ENCODE measurements at places on chromosomes 2 and 18.

- no peak for DNase-seq
These were observed 50.4 kb upstream of the CTIF start for GRCh38 chr18:48488388-48488850.

DNA sequence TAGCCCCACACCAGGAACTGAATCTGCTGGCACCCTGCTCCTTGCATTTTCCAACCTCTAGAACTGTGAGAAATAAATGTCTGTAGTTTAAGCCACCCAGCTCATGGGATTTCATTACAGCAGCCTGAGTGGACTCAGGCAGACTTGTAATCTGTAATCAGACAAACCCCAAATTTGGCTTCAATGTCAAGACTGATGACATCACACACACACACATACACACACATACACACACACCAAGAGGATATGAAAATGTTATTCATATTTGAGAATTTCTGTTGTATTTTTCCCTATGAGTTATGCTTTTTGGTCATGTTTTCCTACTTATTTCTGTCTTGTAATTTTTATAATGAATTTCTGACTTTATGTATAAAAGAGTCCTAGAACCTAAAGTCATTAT, 83.8 kb upstream of the GLI2 start:
- DNase-seq: no peak

DNA sequence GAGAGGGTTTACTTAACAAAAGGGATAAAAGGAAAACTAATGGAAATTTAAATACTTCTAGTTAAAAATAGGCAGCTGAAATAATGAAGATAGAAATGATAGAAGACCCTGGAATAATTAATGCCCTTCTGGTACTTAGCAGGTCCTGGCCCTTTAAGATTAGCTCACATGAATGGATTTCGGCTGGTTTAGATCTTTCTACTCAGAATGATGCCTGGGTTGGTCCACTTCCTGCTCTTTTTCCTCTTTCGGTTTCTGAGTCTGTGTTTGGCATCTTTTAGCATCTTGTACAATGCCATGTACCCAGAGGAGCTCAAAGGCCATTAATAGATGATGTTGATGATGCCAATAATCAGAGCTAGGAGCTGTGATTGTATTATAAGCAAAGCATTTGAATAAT, 290.5 kb downstream of the CLIP4 start:
- no peak for DNase-seq

GRCh38 chr2:147177071-147177857, 667.6 kb upstream of the ACVR2A start:
- no peak for DNase-seq

DNA sequence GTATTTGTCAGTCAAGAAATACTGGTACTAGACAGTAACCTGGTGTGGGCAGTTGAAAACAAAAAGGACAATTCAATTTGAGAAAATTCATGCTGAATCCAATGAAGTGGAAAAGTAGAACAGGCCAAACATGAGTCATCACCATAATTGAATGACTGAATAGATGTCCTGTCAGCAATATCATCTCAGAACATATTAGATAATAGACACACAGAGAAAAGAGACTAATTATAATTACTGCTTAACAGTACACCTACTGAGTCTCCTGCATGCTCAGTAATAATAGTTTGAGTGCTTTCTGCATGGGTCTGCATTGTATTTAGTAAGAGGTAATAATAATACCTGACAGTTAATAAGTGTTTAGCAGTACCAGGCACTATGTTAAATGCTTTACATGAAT, 138.6 kb upstream of the ZC3H15 start:
- DNase-seq: no peak

GRCh38 chr2:1900732-1901131, 156.4 kb upstream of the PXDN start:
- no peak for DNase-seq

DNA sequence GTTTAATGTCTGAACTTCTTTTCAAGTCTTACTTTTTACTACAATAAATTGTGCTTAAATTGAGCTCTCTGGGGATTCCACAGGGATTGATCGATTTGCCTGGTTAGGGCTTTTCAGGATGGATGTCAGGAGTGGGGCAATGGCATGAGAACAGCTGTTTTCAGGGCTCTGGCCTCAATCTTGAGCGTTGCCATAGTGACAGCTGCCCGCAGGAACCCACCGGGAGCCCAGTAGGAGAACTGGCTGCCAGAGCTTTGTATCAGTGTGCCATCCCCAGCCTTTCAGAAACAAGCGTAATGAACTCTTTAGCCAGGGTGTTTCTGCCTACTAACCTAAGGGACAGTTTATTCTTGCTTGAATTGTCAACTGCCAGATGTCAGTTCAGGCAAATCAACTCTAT, 93.5 kb downstream of the GALNT3 start:
- no peak for DNase-seq

- DNase-seq: no peak
These were observed 19.3 kb downstream of the BCL11A start for GRCh38 chr2:60534052-60534685.

- no peak for DNase-seq
These were observed 50.0 kb upstream of the TTC39C start for GRCh38 chr18:23964282-23965238.

DNA sequence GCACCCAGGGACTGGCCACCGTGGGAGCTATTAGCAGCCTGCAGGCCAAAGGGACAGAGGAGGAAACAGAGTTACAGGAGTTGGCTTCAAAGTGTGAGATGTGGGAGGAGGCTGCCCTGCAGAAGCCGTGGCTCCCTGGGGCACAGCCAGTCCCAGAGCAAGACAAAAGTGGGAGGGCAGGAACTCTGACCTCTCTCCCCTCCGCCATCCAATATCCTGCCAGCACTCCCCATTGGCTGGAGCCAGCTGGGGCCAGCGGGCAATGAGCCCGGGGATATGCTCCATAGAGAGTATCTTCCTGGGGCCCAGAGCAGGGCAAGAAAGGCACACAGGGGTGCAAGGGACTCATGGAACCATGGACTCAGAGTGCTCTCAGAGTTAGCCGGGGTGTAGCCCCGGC, 143.1 kb downstream of the INHBB start:
- DNase-seq: no peak

GRCh38 chr18:63233334-63233733, 86.2 kb downstream of the BCL2 start:
- DNase-seq: no peak

GRCh38 chr18:10751653-10752052, 225.8 kb downstream of the NAPG start:
- no peak for DNase-seq

GRCh38 chr18:79481046-79481790, 85.5 kb downstream of the NFATC1 start:
- DNase-seq: no peak

GRCh38 chr2:215979620-215980019, 33.7 kb downstream of the MREG start:
- DNase-seq: no peak

GRCh38 chr2:110120171-110121051, 4.8 kb upstream of the MALL start:
- no peak for DNase-seq

DNA sequence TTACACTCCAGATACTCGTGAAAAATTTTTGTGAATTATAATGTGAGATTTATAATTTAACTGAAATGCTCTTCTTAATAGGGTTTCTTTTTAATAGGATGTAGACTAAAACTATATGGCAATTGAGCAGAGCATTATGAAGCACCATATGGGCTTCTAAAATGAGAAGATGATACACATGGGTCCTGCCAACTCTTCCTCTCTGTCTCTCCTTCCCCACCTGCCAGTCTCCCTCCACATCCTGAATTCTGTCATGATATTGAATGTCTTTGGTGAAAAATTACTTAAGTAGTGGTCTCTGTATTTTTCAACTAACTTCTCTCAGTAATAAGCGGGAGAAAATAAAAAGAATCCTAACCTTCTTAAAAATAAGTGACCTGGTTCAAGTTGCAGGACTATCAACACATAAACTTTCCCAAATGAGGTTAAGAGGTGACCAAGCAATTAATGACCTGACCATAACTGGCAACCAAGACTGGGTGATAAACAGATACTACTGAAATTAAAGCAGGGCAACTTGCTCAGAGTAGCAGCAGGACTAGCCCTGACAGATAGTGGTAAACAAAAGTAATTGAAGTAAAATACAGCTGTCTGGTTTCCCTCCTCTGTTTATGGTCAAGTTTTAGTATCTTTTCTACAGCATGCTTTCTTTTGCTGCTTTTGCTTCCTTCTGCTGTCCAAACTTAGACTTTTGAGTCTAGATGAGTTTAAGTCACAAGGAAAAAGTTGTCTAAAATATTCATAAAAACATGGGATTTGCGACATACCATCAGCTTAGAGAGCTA, 117.1 kb upstream of the PDE1A start:
- no peak for DNase-seq

DNA sequence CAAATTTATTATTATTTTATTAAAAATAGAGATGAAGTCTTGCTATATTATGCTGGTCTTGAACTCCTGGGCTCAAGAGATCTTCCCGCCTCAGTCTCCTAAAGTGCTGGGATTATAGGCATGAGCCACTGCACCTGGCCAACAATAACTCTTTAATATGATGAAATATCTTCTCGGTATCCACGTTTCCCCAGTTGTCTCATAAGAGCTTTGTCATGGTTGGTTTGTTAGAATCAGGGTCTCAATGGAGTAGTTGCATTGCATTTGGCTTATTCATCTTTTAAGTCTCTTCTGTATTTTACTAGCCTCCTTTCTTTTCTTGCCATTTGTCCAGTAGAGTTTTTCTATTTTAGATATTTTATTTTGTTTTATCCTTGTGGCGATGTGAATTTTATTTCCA, 32.7 kb upstream of the DLX2 start:
- DNase-seq: no peak

DNA sequence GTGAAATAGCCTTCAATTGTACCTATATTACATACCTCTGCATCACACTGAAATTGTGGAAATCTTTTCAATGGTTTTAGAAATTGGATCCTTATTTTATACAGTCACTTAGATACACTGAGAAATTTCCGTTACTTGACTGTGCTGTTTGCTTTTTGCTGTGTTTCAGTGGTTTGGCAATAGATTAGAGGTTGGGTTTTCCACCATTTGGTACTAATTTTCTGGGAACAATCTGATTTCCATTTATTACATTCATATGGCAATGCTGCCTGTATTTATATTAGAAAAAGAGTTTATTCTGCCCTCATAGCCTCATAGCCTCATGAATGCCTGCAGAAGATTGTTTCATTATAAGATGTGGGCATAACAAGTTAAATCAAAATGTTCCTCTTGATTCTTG, 285.0 kb downstream of the GULP1 start:
- DNase-seq: no peak

DNA sequence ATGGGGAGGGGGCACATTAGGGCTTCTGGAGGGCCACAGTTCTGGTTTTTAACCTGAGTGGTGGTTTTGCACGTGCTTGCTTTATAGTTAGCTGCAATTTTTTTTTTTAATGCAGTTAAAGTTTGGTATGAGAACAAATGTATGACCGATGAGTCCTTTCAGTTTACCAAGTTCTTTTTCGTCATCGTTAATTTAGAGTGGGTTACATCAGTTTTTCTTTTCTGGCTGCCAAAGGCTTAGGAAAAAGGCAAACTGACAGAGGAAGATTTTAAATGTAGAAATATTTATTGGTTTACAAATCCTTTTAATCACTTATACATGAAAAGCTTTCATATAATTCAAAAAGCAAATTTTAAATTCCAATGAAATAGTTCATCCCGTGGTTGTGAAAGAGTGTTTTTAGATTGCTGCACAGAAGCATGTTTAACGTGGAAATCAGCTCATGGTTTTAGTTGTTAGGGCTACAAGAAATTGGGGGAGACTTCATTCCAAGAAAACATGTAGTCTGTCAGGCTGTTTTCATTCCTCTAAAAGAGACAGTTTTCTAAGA, 82.9 kb downstream of the MSH2 start:
- DNase-seq: no peak

All from memory B cell (primary cell).